ENCODE measurements at places on chromosomes 7 and 10.

- no peak for DNase-seq
Measured at GRCh38 chr10:27664461-27664860, 81.2 kb downstream of the MKX start.

DNA sequence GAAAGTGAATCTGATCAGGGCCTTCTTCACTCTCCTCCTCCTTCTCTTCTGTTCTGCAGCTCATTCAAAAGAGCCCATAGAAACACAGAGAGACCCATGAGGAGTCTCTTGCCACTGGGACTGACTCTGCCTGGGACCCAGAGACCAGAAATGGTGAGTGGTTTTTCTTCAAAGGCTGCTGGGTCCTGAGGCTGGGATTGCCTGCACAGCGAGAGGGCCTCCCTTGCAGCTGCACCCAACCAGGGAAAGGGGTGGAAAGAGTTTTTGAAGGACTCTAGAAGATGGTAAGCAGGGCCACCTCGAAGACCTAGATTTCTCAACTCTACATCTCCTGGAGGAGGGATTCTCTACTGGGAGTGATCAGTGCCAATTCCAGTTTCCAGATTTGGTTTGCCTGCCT, 15.5 kb upstream of the HOXA13 start:
- no peak for DNase-seq

GRCh38 chr7:134174795-134175261, 47.7 kb downstream of the LRGUK start:
- DNase-seq: no peak

- no peak for DNase-seq
Measured at GRCh38 chr7:42770114-42770513, 141.8 kb downstream of the C7orf25 start.

GRCh38 chr10:100890141-100890672, 22.6 kb upstream of the SLF2 start:
- DNase-seq: no peak
